ENCODE measurements at places on chromosomes 5 and 9.

GRCh38 chr9:83598487-83598886 is 24.5 kb upstream of the IDNK start:
- DNase-seq, result no peak

- DNase-seq, result no peak
These were observed 233.8 kb upstream of the FBXL7 start for GRCh38 chr5:15266229-15266628.

- no peak for DNase-seq
These were observed 1.3 kb downstream of the HINT2 start for GRCh38 chr9:35813434-35814105.

GRCh38 chr9:77455312-77455927 is 192.7 kb downstream of the GNA14 start:
- no peak for DNase-seq

DNA sequence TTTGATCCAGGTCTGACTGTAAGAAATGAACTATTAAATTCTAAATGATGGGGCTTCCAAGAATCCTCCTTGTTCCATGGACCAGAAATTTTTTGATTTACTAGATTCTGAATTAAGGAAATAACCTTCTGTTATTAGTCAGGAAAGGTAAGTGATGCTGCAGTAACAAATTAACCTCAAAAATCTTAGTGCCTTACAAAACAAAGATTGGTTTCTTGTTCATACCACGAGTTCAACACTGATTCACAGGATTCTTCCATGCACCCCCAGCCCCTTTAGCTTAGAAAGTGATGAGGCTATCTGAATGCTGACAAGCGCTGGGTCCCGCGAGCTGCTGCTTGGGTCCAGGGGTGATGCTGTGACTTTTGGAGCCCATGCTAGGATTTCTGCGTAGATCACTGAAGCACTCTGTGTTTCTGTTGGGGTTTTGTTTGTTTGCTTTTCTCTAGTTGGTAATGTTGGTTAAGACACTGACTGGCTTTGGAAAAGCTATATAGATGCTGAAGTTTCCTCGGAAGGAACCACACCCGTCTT is 52.3 kb downstream of the COL15A1 start:
- no peak for DNase-seq

DNA sequence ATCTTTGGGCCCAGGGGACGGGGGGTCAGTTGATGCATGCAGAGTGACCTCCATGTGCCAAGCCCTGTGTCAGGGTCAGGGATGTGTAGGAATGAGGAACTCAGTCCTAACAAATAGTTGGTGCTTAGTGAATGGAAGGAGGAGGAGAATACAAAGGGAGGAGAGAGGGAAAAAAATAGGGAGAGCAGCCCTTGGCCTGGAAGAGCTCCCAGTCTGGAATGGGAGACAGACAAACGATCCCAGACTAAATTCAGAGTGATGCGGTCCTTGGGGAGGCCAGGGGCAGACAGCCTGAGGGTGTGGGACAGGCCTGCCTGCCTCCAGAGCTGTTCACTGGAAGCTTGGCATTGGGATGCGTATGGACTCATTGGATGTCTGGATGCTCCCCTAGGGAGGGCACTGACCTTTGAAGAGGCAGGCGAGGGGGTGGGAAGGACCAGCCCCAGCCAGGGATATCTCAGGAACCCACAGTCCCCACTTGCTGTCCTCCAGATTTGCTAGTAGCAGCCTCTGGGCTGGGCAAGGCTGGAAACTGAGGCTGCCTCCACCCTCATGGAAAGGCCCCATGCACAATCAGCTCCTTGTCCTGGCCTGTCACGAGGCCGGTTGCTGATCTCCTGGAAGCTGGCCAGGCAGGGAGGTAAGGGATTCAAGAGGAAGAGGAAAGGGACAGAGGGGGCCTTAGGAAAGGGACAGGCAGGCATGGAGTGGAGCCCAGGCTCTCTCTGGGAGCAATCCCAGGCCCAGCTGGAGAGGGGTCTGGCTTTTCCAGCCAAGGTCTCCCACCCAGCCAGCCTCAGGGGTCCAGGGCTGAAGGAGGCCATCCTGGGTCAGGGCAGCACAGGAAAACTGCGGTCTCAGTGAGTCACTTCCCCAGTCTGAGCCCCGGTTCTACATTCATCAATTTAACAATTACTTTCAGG is 69.0 kb upstream of the GGTA1 start:
- DNase-seq, result no peak

GRCh38 chr5:144275329-144275728 is 104.7 kb downstream of the KCTD16 start:
- no peak for DNase-seq

GRCh38 chr5:99089822-99090549 is 161.2 kb upstream of the CHD1 start:
- no peak for DNase-seq

GRCh38 chr9:74609671-74610405 is 112.7 kb downstream of the RORB start:
- DNase-seq, result no peak

DNA sequence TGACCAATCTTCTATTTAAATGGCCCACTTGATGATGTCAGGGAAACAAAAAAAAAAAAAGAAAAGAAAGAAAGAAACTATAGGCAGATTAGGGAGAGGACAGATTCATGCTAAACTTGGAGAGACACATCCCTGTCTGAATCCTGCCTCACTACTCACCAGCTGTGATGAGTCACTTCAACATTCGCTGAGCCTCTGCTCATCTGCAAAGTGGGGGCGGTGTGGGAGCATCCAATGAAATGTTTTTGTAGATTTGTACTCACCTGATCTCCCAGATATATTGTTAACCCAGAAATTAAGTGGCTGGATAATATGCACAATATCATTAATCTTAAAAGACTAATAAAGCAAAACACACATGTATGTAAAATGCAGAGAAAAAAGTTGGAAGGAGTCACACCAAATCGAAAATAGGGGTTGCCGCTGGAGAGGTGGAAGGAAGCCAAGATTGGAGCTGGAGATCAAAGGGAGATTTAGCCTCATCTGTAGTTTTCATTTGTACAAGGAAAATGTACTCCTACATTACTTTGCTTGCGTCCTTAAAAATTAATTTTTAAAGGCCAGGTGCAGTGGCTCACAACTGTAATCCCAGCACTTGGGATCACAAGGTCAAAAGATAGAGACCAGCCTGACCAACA is 17.0 kb upstream of the ERGIC1 start:
- no peak for DNase-seq

- no peak for DNase-seq
These were observed 27.6 kb upstream of the CXCL14 start for GRCh38 chr5:135606431-135606830.

All from activated CD4-positive, CD25-positive, alpha-beta regulatory T cell treated with anti-CD3 and anti-CD28 coated beads, Interleukin-2, amount 50 U/mL, for 16 hours (primary cell).